ENCODE measurements at places on chromosomes 7 and 10.

- DNase-seq: no peak
These were observed 19.8 kb upstream of the KDM7A start for GRCh38 chr7:140196361-140197217.

DNA sequence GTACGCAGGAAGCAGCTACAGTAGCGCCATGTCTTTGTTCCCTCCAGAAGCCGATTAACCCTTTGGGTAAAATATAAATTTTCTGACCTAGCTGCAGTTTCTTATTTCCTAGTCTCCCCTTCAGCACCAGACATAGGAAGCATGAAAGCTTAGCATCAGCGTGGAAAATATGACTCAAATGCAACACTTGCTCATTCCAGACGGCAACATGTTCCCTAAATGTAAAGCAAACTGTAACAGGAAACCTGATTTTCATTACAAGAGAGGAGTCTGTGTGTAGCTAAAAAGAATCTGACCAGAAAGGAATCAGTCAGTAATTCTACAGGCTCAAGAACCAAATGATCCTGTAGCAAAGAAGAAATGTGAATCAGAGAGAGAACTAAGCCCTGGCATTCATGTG, 219.2 kb downstream of the C7orf25 start:
- DNase-seq: no peak

DNA sequence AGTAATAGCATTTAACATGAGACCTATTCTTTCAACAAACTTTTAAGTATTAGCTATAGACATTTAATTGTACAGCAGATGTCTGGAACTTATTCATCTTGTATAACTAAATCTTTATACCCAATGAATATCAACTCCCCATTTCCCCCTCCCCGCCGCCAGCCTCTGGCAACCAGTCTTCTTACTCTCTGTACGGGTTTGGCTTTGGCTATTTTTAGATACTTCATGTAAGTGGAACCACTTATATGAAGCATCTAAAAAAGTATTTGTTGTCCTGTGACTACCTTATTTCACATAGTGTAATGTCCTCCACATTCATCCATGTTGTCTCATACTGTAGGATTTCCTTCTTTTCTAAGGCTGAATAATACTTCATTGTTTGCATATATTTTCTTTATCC, 60.8 kb downstream of the RAB18 start:
- DNase-seq: no peak

- DNase-seq: no peak
These were observed 35.2 kb downstream of the MGAM start for GRCh38 chr7:142030848-142031247.

- DNase-seq: no peak
These were observed 9.3 kb upstream of the CAV1 start for GRCh38 chr7:116515584-116515983.

- DNase-seq: no peak
These were observed 110.2 kb downstream of the CHN2 start for GRCh38 chr7:29304756-29305155.

GRCh38 chr10:100826983-100827818, 81.8 kb downstream of the PAX2 start:
- no peak for DNase-seq

DNA sequence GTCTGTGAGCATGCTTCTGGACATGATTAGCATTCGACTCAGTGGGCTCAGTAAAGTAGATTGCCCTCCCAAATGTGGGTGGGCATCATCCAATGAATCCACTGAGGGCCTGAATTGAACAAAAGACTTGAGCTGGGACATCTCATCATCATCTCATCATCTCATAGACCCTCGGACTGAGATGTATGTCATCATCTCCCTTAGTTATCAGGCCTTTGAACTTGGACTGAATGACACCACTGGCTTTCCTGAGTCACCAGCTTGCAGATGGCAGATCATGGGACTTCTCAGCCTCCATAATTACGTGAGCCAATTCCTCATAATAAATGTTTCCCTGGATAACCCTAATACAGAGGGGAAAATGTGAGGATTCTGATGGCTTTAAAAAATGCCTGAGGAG, 128.3 kb upstream of the LSM8 start:
- no peak for DNase-seq
